Choroid plexus epithelial cell (primary cell): ENCODE measurements at places on chromosomes 2 and 18.

- DNase-seq: no peak
Observed at GRCh38 chr18:43650426-43650825, 373.1 kb upstream of the SYT4 start.

DNA sequence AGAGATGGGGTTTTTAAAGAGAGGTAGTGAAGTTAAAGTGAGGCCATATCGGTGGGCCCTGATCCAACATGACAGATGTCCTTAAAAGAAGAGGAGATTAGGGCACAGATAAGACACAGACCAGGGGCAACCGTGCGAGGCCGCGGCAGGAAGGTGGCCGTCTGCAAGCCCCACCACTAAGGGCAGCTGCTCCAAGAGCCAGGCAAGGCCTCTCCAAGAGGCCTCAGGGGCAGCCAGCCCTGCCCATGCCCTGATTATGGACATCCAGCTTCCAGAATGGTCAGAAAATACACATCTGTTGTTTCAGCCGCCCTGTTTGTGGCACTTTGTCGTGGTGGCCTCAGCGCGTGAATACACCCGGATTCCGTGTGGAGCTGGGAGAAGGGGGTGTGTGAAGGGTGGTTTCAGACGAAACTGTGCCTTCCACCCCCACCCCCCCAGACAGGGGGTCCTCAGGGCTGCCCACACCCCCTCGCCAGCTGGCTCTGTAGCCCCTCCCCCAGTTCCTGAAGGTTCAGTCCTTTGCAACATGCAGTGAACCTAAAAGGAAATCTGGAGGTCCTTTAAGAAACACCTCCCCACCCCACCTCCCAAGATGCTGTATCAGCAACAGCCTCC, 74.1 kb upstream of the SMAD7 start:
- DNase-seq: no peak

DNA sequence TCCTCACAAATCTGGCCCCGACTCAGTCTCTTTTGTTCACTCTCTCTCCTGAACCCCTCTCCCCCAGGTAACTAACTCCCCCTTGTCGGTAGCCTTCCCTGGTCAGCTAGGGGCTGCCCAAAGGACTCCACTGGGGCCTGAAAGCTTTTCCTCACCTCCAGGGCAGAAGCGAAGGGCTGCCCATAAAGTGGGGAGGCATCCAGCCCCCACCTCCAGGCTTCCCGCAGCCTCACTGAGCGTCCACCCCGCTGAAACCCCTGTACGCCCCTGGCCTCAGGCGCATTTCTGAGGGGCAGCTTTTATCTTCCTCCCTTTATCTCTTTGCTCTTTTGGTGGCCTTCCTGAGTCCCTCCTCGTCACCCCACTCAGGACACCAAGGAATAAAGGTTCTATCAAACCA, 249.3 kb downstream of the CYP26B1 start:
- DNase-seq: no peak

- DNase-seq: no peak
Observed at GRCh38 chr2:209663656-209664055, 108.0 kb upstream of the UNC80 start.

- peak; percentile 95 for DNase-seq
Observed at GRCh38 chr2:109447251-109447661, 166.5 kb downstream of the SEPTIN10 start.
